Activated CD8-positive, alpha-beta memory T cell treated with anti-CD3 and anti-CD28 coated beads, Interleukin-2, amount 50 U/mL, for 48 hours (primary cell): ENCODE measurements at places on chromosomes 6 and 20.
A peak's percentile ranks its signal among the peaks of the same experiment; 100 is the strongest.

- DNase-seq = no peak
Measured at GRCh38 chr20:35297155-35297554, 4.9 kb upstream of the FAM83C start.

GRCh38 chr6:21679761-21680265 is 86.3 kb downstream of the SOX4 start:
- DNase-seq = no peak

GRCh38 chr6:37170273-37171200 is 585 bp downstream of the PIM1 start:
- DNase-seq = peak; percentile 83

DNA sequence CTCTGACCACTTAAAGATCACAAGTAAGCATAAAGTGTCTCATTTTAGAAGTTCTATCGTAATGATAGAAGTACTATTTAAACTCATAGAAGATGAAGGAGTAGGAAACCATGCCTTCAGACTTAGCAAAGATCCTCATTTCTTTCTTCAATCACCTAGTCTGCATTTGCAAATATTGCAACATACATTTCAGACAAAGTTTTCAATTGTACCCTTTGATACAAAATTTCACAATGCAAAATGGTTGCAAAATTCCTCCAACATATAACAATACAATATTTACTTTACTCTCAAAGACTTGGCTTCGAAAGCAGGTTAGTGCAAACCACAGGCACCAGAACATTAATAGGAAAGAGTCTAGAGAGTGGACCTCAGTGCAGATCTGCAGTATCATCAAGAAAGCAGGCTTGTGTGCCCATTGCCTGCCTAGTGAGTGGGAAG is 16.1 kb upstream of the ROS1 start:
- DNase-seq = no peak

- no peak for DNase-seq
Measured at GRCh38 chr6:99016355-99016754, 68.6 kb upstream of the FBXL4 start.

GRCh38 chr20:21508230-21509078 is 5.4 kb downstream of the NKX2-2 start:
- DNase-seq = no peak

DNA sequence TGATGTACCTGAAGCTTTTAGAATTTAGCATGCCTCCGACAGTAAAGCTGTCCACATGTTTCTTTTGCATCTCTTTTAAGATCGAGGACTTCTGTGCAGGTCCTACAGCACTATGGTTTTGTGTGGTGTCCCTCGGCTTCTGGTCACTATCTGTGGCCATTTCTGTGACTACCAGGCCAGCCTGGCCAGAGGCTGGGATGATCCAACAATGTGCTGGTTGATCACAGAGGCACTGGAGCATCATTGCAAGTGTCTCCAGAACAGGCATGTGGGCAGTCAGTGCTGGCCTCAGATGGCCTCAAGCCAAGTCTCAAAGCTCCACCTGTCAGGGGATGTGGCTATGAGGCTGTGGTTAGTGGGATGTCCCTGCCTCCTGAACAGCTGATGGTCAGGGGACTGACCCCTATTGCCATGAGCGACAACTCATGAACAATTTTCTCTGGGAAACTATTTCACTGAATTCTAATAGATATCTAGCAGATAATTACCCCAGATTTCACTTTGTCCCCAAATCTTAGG is 136.6 kb downstream of the SYNDIG1 start:
- no peak for DNase-seq

DNA sequence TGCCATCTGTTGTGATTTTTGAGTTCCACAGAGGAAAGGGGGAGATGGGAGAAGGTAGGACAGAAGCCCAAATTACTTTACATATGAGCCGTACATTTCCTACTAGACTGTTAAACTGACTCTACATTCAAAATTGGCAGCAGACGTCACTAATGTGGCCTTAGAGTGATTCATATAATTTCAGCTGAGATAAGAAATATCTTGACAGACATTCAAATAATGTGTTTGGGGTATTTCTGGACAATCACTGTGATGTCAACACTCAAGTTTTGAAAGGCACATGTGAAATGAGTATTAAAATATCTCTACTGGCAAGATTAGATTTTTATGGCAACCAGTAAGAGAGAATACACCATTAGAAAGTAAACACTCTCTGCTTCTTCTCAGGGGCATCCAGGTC is 104.0 kb downstream of the MTFR2 start:
- DNase-seq = no peak

- DNase-seq = no peak
Measured at GRCh38 chr6:152100183-152100618, 292.7 kb downstream of the ESR1 start.
